ENCODE measurements at places on chromosomes 16 and 17.
A peak's percentile ranks its signal among the peaks of the same experiment; 100 is the strongest.

DNA sequence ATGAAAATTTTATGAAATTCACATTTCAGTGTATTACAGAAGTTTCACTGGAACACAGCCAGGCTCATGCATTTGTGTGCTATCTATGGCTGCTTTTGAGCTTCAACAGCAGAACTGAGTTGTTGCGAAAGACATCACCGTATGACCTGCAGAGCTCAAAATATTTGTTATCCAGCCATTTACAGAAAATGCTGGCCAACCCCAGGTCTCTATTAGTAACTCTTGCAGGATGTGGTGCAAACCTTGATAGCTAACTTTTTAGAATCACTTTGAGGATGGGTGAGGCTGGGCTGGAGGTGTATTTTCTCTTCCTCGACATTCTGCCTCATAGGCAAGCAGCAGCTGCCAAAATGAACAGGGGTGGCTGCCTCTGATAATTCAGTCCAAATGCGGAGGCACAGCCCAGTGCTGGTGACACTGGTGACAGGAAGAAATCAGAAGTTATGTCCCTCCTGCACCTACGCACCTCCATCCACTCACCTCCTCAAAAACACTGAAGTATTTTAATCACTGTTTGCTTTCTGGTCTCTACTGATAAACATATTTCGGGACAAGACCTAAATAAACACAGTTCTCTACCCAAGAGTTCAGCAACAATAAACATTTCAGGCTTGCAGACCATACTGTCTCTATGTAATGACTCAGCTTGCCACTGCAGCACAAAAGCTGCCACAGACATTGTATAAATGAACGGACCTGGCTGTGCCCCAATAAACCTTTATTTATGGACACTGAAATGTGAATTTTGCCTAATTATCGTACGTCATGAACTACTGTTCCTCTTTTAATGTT lies 28.5 kb downstream of the ARHGAP17 start:
- DNase-seq, result no peak

DNA sequence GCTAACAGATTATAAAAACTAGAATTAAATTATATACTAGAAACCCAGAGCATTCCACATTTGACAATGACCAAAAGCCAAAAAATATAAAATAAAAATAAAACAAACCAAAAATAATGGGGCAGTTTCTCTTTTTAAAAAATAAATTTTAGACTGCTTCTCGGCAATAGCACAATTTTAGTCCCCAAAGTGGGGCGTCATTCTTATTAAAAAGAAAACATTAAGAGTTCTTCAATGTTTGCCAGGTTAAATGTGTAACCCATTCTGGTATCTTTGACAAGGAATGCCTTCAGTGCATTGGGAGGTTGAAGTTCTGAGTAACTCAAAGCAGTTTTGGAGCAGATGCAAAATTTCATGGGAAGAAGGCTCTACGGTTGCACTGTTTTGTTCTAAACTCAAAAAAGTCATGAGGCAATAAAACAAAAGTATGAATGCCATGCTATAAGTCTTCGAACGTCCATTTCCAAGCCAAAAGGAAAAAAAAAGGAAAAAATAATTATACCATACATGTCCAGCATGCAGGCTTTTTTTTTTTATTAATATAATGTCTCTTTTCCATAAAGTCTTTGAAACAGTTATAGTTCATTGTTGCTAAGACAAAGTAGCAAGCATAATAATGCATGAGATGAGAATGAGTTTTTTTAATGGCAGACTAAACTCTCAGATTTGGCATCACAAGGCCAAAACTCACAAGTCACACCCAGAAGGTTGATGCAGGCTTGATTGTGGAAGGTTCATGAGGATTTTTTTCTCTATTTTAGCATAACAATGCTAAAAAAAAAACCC lies 3.1 kb downstream of the MAF start:
- no peak for DNase-seq

- DNase-seq, result no peak
Measured at GRCh38 chr16:28096983-28097899, 33.7 kb upstream of the GSG1L start.

DNA sequence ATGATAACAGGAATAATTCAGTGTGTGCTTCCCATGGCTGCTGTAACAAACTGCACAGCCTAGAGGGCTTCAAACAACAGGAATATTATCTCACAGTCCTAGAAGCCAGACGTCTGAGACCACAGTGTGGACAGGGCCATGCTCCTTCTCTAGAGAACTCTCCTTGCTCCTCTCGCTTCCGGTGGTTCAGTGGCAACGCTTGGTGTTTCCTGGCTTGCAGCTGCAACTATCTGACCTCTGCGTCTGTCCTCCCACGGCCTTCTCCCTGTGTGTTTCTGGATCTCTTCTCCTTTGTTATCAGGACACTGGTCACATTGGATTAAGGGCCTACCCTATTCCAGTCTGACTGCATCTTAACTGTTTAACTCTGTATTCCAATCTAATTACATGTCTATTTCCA lies 414.3 kb downstream of the MAF start:
- DNase-seq, result no peak

- no peak for DNase-seq
Measured at GRCh38 chr16:66271074-66272060, 95.1 kb upstream of the CDH5 start.

GRCh38 chr17:80821546-80821945 lies 170.1 kb upstream of the CHMP6 start:
- DNase-seq, result no peak

- DNase-seq, result no peak
Measured at GRCh38 chr17:74527756-74528155, 3.5 kb downstream of the CD300LB start.

GRCh38 chr16:12685806-12686205 lies 117.9 kb downstream of the CPPED1 start:
- DNase-seq, result no peak

DNA sequence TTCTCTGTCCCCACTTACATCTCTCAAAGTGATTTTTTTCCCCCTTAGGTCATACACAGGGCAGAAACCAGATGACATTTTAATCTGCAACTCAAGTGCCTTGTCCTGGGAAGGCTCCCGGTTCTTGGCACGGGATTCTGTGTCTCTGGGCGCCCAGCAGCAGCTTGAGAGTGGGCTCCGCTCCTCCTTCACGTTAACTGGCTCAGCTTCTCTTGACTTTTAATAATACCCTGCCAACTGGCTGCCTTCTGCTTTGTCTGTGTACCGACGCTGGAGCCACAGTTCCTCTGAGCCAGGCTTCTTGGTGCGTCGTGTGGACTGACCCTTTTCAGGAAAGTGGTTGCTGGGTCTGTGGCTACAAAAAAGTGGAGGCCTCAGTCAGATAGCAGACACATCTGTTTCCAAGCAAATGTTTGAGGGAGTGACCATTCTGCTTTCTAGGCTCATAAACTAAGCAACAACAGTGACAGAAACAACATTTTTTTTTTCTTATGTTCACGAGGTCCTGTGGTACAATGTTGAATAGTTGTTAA lies 64.9 kb downstream of the IRF8 start:
- no peak for DNase-seq

GRCh38 chr17:68455901-68456338 lies 1.4 kb downstream of the WIPI1 start:
- DNase-seq, result no peak

GRCh38 chr16:17173281-17173680 lies 297.5 kb downstream of the XYLT1 start:
- DNase-seq, result no peak

DNA sequence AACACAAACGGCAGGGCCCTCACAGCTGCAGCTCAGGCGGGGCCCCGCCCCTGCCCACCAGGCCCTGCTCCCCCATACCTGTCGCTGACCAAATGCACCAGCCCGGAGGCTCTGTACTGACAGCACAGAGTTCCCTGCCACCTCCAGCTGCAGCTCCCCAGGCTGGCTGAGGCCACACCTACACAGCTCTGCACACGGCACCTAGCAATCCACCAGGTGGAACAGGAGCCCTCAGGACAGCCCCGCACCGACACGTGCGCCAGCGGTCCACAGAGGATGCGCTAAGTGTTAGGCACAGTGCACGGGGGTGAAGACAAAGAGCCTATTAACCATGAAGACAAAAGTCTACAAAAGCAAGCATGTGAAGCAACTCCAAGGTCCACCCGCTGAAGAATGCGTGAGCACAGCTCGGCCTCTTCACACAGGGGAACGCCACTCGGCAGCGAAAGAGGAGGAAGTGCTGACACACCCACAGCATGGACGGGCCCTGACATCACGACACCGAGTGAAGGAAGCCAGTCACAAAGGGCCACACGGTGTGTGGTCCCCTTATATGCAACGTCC lies 5.4 kb downstream of the ZCCHC14 start:
- DNase-seq, result no peak

DNA sequence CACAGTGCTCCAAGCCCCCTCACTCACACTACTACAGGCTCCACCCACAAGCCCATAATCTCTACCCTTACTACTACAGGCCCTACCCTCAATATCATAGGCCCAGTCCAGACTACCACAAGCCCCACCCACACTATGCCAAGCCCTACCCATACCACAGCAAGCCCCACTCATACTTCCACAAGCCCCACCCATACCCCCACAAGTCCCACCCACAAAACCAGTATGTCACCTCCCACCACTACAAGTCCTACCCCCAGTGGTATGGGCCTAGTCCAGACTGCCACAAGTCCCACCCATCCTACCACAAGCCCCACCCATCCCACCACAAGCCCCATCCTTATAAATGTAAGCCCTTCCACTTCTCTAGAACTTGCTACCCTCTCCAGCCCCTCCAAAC lies 13.8 kb downstream of the RIPOR1 start:
- peak; percentile 42 for DNase-seq

GRCh38 chr17:7341842-7342241 lies 5.5 kb downstream of the ACAP1 start:
- DNase-seq, result no peak

- DNase-seq, result no peak
Measured at GRCh38 chr16:20868890-20869289, 31.3 kb downstream of the DCUN1D3 start.

- DNase-seq, result no peak
Measured at GRCh38 chr17:48795444-48796162, 21.4 kb downstream of the TTLL6 start.

- no peak for DNase-seq
Measured at GRCh38 chr16:70526403-70526802, 2.8 kb downstream of the SF3B3 start.

DNA sequence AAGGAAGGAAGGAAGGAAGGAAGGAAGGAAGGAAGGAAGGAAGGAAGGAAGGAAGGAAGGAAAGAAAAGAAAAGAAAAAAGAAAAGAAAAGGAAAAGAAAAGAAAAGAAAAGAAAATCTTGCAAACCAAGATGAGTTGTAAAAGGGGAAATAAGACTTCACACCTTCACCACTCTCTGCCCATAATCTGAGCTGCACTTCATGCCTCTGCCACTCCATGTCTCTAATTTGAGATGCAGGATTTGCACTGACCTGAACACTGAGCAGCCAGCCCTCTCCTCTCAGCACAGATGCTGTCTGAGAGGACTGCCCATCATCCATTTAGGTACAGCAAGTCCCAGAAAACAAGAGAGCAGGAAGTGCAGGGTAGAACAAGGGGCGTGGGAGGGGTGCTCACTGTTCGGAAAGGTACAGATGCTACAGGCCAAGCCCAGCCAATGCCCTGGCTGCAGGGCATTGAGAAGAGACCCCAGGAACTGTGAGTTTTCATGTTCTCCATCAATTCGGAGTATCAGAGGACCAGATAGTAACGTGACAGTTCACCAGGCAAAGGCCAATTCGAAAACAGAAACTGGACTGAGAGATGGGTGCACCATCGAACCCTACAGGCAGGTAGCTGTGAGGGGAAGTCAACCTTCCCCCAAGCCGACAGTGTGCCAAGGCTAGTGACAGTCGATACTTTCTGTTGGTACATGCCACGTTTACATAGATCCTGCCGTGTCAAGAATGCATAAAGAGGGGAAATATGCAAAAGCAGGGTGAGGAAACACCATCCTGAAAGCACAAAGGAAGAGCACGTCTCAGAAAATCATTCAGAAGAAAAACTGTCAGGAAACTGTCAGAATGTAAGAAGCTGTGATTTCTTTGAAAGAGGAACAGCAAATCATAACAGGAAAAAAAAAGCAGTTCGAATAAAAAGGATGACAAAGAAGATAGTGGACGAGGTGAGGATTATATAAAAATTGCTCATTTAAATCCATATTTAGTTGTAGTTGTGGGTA lies 142.0 kb upstream of the RCVRN start:
- no peak for DNase-seq

DNA sequence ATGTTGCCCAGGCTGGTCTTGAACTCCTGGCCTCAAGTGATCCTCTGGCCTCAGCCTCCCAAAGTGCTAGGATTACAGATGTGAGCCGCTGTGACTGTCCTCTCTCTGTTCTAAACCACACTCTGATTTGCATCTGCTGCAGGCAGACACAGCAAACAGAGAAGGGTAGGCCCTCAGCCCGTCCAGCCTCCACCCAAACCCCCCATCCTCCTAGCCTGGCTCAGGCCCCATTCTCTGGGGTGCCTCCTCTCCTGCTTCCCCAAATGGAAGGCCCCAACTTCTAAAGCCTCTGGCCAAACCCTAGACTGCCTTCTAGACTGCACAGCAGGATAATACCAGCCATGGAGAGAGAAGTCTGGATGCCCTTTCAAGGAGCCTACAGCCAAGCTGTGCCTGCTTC lies 4.1 kb upstream of the GFAP start:
- DNase-seq, result no peak

- DNase-seq, result no peak
Measured at GRCh38 chr17:57954397-57955182, 622 bp downstream of the CUEDC1 start.

GRCh38 chr16:48608871-48609651 lies 919 bp downstream of the N4BP1 start:
- DNase-seq, result no peak

- no peak for DNase-seq
Measured at GRCh38 chr17:36592316-36592715, 637 bp downstream of the DHRS11 start.

All from stimulated activated CD8-positive, alpha-beta memory T cell treated with anti-CD3 and anti-CD28 coated beads, Interleukin-7, amount 100 ng/mL, for 1 hour (primary cell).